ENCODE measurements at places on chromosomes 6 and 20.

DNA sequence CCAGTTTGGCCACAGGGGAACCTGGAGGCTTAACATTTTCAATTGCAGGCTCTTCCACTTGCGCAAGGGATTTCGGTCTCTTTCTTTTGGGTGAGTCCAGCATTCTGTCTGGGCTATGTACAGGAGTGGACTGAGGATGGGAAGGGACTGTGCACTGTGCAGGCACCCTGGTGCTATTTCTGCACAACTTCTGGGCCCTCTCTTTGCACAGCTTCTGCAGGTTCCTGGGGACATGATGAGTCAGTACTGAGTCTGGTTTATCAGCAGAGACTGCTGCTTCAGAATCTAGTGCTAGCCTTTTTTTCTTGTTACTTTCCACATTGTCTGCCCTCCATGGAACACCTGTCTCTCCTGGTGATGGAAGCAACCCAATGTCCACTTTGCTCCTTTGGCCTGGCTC is 78.5 kb upstream of the ASF1A start:
- no peak for DNase-seq

DNA sequence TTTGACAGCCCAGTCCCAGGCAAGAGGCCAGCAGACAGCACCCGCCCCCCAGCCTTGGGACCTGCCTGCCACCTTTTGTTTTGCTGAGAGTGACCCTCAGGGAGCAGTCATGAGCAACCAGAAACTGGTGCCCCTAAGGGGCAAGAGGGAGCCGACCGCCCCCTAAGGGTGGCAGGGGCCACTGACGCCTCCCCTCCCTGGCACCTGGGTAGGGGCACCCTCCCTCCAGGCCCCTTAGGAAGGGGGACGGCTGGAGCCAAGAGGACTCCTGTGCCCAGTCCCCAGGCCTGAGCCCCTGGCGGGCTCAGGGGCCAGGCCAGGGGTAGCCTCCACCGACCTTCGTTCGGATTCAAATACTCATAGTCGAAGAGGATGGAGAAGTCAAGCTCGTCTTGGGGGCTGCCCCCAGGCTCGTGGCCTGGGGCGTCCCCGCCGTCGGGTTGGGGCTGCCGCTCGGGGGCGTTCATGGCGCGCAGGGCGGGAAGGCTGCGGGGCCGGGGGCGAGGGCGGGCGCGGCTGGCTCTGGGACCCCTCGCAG is 417 bp downstream of the NFATC2 start:
- no peak for DNase-seq

DNA sequence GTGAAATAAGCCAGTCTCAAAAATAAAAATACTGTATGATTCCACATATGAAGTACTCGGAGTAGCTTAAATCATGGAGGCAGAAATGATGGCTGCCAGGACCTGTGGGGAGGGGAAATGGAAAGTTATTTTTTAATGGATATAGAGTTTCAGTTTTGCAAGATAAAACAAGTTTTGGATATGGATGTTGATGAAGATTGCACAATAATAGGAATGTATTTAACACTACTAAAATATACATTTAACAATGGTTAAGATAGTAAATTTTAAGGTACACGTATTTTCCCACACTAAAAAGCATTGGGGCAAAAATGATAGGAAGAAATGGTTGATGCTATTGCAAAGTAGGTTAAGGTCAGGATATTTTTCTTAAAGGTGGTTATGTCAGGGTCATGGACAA is 1058.9 kb upstream of the MAP3K7 start:
- no peak for DNase-seq

GRCh38 chr6:41563060-41563776 is 17.0 kb downstream of the FOXP4 start:
- no peak for DNase-seq

GRCh38 chr20:57680131-57680716 is 29.6 kb downstream of the PMEPA1 start:
- no peak for DNase-seq

GRCh38 chr6:156559162-156559690 is 218.0 kb upstream of the ARID1B start:
- no peak for DNase-seq

DNA sequence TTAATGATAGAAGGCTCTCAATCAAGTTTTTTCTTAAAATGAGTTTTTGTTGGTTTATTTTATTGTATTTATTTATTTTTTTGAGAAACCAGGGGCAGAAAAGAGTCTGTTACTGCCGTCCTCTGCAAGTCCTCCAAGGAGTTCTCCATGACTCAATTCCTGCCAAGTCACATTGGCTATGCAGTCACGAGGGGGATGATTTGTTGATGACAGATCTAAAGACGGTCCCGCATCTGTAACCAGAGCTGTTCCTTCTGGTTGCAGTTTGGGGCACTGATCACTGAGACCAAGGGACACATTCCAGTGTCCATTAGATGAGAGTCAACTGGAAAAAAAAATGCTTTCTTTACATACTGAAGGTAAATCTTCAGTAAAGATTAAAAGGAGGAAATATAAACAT is 13.9 kb upstream of the TSHZ2 start:
- DNase-seq, result no peak

- DNase-seq, result no peak
Observed at GRCh38 chr6:149149653-149150052, 167.9 kb upstream of the TAB2 start.

DNA sequence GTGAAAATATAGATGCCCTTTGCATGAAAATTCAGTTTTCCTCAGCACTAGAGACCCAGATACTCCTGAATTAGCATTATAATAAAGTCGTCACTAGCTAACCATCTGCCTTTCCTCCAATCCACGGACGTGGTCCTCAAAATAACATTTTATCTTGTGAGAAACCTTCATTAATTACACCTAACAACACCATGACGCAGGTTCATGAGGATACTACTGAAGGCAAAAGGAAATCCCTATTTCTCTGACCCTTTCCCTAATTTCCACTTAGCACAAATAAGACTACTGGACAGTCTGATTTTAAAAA is 1.3 kb upstream of the PNISR start:
- no peak for DNase-seq

GRCh38 chr20:51193066-51193772 is 170.3 kb upstream of the KCNG1 start:
- no peak for DNase-seq

GRCh38 chr20:46624946-46625345 is 26.3 kb downstream of the SLC13A3 start:
- DNase-seq, result no peak

- no peak for DNase-seq
Observed at GRCh38 chr6:112044856-112045255, 9.0 kb upstream of the CCN6 start.

DNA sequence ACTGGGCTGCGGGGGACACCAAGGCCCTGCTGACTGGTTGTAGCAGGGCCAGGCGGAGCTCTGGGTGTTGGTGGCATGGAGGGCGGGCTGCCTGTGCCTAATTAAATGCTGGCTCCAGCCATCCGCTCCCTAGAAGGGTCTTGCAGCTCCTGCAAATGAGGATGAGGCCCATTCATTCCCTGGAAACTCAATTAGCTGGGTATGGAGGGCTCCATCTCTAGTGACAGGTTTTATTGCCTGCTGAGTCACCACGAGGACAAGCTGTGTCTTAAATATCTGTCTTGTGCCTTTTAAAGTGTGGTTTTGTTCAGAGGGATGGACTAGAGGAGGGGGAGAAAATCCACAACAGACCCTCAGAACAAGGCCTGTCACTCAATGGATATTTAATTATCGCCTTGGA is 60.9 kb downstream of the SULF2 start:
- DNase-seq, result no peak

DNA sequence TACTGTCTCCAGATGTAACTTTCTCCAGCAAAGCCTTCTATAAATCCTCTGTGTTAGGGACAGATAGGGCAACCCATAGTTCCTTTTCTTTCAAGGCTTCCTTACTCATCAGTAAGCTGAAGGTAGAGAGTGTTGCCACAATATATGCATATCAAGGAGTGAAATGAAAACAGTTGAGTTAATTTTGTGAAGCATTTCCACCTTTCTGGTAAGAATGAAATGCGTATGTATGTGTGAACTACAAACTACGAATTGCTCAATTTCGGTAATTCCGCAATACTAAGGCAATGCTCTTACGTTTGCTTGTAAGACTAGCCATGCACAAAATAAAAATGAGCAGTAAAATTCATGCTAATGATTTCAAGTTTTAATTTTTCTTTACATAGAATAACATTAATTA is 61.2 kb upstream of the HBS1L start:
- no peak for DNase-seq

All from globus pallidus (tissue), 1 donor.